Dorsolateral prefrontal cortex (tissue), 122 donors: ENCODE measurements at places on chromosomes 6 and 20. TPM values are rescaled to one million over a fixed set of nuclear protein-coding genes. Genes with fewer than 3 reads are reported as not detected.

GRCh38 chr6:156848123-156848522, 70.9 kb downstream of the ARID1B start:
- no peak for DNase-seq

- no peak for DNase-seq
Measured at GRCh38 chr6:164013480-164014208, 599.1 kb downstream of the QKI start.

- DNase-seq = no peak
Measured at GRCh38 chr6:131657630-131658111, 20.6 kb downstream of the ENPP3 start.

DNA sequence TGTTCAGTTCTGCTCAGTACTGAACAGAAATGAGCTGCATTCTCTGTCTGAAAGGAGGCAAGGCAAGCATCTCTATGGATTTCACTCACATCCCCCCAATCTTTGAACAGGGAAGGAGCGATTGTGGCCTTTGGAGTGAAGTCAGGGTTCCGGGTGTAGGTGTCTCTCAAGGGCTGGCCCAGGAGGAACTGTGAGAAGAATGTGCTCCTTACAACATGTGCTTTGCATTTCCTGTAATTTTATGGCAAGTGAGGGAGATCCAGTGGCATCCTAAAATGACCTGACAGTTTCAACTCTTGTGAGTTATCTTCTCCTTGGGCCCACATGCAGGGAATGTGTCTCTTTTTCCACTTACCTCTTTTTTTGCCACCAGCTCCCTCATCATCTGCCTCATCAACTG, 63.0 kb upstream of the RIN2 start:
- no peak for DNase-seq

DNA sequence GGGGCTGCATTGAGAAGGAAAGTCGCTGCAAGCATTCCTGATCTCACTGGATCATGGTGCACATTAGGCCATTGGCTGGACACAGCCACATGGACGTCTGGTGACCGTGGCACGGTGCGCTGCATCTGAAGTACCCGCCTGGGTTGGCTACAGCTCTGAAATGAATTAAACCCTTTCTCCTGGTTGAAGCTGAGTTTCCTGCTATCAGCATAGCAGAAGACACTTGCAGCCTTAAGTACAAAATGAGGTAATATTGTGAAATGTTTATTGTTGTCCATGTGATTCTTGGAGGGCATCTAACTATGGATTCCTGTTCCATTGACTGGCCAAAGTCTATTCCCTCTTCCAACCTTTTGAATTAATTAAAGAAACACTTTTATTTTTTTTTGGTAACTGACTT, 89.8 kb upstream of the ADTRP start:
- no peak for DNase-seq

DNA sequence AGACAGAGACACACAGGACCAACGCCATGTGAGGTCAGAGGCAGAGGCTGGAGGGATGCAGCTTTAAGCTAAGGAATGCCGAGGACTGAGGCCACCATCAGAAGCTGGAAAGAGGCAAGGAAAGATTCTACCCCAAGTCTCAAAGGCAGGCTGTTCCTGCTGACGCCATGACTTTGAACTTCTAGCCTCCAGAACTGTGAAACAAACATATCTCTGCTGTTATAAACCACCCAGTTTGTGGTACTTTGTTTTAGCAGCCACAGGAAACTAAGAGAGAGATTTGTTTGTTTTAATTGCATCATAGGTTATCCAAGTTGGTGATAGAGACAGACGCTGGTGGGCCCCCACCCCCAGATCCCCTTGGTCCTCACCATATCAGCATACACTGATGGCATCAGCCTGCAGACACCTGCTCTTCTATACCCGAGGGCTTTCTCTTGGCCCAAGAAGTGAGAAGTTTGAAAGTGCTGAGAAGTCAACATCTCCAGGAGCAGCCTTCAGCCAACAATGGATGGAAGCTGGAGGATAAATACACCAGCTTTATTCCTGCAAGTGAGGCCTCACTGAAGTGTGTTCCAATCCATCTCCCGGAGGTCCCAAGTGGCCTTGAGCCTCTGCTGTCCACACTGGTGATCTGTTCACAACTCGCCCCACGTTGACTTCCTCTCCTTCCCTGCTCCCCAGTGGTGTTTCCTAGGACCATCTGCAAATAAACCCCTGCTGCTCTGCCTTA, 154.7 kb downstream of the BTBD3 start:
- no peak for DNase-seq

GRCh38 chr6:40378725-40379074, 208.5 kb downstream of the LRFN2 start:
- no peak for DNase-seq

DNA sequence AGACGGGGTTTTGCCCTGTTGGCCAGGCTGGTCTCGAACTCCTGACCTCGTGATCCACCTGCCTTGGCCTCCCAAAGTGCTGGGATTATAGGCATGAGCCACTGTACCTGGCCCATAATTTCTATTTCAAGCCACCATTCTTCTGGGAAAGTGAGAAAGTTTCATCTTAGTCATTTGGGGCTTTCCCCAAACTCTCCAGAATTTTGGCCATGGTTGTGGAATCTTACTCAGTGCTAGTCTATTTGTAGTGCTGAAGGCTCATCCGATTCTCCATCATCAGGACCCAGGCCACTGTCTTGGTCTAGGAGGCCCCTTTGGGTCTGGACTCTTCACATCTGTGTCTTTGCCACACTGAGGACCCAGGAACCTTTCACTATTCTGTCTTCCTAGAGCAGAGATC, 164.9 kb downstream of the EYA2 start:
- no peak for DNase-seq

- no peak for DNase-seq
Measured at GRCh38 chr6:110325197-110325596, 33.0 kb downstream of the METTL24 start.

DNA sequence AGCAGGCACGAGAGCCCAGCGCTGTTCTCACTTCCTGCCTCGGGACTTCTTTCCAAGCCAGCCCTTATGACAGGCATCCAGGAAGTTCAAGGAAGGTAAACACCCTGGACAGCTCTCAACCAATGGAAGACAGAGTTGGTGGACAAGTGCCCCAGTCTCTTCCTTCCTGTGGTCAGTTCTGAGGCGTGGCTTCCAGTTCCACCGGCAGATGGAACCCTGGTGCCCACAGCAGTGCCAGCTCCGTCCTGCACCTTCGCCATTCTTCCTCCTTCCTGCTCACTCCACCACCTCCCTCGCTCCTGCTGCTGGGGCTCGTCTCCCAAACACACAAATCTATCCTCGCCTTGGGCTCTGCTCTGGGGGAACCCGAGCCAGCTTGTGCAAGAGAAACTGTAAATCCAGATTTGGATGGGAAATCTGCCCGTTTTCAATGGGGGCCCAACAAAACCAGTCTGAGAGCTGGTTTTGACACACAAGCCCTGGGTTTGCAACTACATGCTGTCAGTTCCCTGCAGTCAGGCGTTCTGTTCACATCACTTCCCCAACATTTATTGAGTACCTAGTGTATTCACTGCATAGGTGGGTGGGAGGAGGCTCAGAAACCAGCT, 162.7 kb downstream of the GRM4 start:
- DNase-seq = peak; percentile 55

GRCh38 chr6:106143665-106144064, 57.5 kb downstream of the PRDM1 start:
- no peak for DNase-seq

DNA sequence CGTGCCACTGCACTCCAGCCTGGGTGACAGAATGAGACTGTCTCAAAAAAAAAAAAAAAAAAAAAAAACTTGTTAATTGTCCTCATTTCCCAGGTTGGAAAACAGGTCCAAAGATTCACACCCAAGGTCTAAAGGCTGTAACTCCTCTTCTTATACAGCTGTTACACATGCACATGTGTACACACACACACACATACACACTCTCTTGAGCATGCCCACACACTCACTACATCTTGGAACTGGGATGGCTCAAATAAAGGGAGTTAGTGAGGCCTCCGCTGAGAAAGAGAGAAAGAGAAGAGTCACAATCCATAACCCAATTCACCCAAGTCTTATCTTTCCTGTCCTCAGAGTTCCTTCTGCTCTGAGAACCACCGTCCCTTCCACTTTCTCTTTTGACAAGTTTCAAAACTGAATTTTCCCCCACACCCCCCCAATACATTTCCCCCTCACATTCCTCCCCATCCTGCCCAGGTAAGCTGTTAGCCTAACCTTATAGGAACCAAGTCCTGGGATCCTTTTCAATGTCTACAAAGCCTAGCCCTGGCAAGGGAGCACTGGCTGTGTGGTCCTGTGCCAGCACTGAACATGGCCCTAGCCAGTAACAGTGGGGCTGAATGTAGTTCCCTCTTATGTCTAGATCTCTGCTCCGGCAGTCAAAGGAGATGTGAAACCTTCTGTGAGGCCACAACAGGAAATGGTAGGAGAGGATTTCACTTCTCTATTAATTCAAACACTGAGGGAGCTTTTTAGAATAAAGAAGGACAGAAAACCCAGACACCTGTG, 3.2 kb upstream of the HLA-DMB start:
- no peak for DNase-seq

GRCh38 chr6:16635291-16635809, 125.9 kb downstream of the ATXN1 start:
- no peak for DNase-seq

GRCh38 chr6:1500913-1501312, 108.8 kb upstream of the FOXC1 start:
- DNase-seq = no peak

GRCh38 chr6:22041797-22042480, 254.9 kb downstream of the PRL start:
- no peak for DNase-seq

GRCh38 chr6:95574811-95575210, 2.5 kb upstream of the MANEA start:
- DNase-seq = no peak

- DNase-seq = no peak
Measured at GRCh38 chr6:149065121-149065520, 252.4 kb upstream of the TAB2 start.

GRCh38 chr6:79600812-79601609, 30.1 kb upstream of the SH3BGRL2 start:
- no peak for DNase-seq

DNA sequence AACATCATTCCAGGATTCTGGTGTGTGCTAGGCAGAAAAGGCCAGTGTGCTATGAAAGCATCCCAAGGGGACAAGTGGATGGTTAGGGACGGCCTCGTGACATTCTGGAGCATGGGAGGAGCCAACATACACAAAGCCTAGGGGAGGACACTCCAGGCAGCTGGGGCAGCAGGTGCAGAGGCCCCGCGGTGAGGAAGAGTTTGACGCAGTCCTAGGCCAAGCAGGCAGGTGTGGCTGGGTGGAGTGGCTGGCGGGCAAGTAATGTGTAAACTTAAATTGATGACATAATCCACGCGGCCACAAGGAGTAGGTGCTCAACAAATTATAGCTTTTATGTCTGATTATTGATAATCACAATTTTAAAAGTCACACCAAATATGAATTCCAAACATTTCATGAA, 93.6 kb downstream of the TMEM242 start:
- no peak for DNase-seq

GRCh38 chr6:151325075-151326050, 66.0 kb downstream of the ZBTB2 start:
- DNase-seq = peak; percentile 59

DNA sequence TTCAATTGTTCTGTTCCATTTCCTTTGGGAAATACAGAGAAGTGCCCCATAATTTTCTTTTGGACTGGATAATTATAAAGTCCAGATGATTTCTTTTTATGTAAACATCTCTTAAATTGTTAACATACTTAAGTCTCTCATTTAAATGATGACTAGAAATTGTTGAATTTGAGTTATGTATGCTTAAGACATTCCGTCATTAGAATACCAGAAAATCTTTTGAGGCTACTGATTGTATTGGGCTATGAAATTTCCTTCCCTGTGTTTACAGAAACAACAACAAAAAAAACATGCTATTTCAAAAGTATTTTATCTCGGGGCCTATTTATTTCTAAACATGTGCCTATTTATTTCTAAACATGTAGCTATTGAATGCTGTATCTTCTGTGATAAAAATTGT, 125.4 kb downstream of the SH3BGRL2 start:
- no peak for DNase-seq

GRCh38 chr6:139983555-139984276, 609.3 kb upstream of the CITED2 start:
- no peak for DNase-seq

DNA sequence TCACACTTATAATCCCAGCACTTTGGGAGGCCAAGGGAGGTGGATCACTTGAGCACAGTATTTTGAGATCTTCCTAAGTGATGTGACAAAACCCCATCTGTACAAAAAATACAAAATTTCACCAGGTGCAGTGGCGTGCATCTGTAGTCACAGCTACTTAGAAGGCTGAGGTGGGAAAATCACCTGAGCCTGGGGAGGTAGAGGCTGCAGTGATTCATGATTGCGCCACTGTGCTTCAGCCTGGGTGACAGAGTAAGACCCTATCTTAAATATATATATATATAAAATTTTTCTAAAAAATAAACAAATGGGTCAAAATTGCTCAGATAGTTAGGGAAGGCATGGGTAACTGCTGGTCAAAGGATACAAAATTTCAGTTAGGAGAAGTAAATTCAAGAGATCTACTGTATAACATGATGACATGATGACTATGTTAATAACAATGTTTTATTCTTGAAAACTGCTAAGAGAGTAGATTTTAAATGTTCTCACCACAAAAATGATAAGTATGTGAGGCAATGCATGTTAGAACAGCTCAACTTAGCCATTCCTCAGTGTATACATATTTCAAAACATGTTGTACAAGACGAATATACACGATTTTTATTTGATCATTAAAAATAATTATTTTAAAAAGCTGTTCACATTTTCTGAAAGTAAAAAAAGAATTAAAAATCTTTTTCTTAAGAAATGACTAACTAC, 24.4 kb downstream of the TBC1D32 start:
- no peak for DNase-seq

DNA sequence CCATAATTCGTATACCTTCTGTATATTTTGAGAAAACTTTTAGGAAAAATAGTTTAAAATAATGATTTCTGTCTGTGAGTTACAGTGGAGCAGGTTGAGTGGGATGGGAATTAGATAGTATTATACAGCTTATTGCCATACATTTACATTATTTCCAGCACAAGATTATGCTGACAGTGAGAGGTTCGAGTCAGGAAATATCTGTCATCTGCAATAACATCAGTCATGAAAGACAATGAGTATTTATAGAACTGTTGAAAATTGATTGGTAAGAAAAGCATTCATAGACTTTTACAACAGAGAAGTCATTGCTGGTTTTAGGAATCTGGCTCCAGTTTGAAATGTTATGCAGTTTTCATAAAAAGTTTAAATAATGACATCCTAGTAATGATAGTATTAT, 45.9 kb downstream of the FAM135A start:
- DNase-seq = no peak

DNA sequence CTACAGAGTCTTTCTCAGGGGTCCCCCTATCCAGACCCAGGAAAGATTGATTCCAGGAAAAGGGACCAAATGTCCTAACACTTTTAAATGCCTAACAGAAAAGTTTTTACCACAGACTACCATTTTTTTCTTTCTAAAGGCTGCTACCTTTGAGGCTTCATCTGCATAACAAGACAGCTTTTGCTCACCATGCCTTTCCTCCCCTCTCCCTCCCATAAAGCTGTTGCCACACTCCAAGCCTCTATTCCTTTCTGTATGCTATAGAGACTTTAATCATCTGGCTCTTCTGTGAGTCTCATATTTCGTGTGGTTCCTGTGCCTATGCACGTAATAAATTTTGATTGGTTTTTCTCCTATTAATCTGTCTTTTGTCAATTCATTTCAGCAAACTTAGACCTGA, 26.0 kb upstream of the LIN28B start:
- no peak for DNase-seq

The LY6G5B gene
- 29.6 TPM for total RNA-seq

The TP53TG5 gene
- 45.3 TPM for total RNA-seq

The IFNGR1 gene
- total RNA-seq = 51.0 TPM

The ZC3H12D gene
- 1.8 TPM for total RNA-seq

The AARS2 gene
- 15.5 TPM for total RNA-seq

The ZBTB22 gene
- 28.0 TPM for total RNA-seq

The MPIG6B gene
- total RNA-seq = not detected

The BCAS4 gene
- total RNA-seq = 18.7 TPM

The LPA gene
- 2.2 TPM for total RNA-seq
